NB4 (cell line): ENCODE measurements at places on chromosomes 6 and 20.

DNA sequence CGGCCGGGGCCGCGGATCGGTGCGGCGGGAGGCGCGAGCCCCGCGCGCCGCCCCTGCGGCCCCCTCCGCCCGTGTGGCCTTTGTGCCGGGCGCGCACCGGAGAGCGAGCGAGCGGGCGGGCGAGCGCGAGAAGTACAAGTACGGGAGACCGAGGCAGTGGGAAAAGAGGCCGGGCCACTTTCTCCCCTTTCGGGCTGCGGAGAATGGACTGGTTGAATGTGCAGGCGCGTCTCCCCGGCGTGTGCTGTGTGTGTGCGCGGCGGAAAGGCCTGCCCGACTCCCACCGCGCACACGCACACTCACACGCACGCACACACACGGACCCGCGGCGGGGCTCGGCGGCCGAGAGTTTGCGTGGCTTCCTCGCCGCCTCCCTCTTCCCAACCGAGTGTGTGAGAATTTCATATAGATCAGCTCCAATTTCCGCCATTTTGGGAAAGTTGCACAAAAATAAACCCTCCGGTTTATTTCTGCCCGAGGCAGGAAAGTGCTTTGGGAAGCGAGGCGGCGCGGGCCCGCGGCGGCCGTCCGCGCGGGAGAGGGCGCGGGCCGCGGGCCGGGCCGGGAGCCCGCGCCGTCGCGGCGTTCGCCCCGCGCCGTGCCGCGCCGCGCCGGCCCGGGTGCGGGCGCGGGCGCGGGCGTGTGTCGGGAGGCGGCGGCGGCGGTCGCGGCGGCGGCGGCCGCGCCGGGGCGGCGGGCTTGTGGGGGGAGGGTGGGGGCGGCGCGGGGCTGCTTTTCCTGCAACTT is 1.1 kb downstream of the L3MBTL3 start:
- DNase-seq: peak; percentile 62

DNA sequence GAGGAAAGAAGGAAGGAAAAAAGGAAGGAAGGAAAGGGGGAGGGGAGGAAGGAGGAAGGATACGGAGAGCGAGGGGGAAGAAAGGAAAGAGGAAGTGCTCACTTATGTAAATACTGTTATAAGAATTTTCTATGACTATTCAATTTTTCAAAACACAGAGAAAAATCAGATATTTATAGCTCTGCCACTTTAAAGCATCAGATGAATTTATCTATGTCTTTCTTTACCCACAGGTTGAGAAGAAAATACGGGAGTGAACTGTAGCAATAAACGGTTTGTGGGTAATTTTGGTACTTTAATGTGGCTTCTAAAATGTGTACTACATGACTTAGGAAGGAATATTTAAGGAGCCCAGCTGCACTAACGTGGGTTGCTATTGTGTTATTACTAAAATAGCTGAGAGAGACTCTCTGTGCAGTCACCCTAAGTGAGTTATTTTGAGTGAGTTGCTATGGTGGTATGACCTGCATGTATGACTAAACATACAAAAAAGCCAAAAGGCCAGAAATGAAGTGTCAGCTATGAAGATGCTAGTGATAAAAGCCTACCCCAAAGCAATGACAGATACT is 225.5 kb downstream of the SOD2 start:
- DNase-seq: no peak

- no peak for DNase-seq
Observed at GRCh38 chr6:142222022-142222421, 75.0 kb downstream of the VTA1 start.

DNA sequence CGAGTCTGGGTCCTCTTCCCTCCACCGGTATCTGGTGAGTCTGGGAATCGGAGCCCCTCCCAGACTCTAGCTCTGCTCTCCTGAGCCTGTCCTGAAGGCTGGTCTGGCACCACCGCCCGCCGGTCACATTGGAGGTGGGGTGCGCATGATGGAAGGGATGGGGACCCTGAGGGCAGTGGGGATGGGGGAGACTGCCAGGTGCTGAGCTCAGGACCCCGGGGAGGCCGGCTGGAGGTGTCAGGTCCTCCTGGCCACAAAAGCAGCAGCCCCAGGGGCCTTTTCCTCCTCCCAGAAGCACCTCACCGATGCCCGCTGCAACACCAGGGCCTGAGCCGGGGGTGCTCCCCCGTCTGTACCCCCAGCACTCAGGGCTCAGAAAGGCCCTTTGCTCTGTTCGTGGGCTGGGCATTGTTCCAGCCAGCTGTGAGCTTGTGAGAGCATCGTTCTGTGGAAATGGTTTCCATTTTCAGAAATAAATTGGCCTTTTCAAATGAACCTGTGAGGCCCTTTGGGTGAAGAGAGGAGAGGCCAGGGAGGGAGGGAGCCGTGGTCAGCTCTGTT is 2.5 kb upstream of the NPBWR2 start:
- no peak for DNase-seq

DNA sequence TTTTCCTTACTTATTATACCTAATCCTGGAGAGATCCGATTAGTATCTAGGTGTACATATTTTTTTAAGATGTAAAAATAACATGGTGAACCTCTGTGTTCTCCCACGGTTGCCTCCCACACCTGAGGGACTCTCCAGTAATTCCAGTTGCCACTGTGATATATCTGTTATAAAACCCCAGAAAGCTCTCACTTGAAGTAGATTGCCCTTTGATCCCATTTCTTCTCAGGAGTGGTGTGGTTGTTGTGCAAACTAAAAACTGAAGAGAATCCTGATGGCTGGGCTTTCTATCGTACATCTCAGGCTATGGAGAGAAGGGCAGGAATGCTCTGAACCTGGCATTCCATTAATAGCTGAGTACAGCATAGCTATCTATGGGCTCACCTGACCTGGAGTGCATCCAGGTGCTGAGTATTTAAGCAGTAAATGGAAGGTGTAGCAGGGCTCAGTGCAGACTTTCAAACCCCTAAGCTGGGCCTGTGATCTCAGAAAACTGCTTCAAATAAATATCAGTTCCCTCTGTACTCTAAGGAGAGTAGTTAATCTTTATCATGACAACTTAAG is 41.0 kb downstream of the VGLL2 start:
- no peak for DNase-seq

- DNase-seq: no peak
Observed at GRCh38 chr6:74551896-74552295, 654.0 kb downstream of the COL12A1 start.

- DNase-seq: peak; percentile 70
Observed at GRCh38 chr6:169163411-169163901, 90.2 kb downstream of the THBS2 start.

- peak; percentile 61 for DNase-seq
Observed at GRCh38 chr6:111534231-111534751, 51.3 kb upstream of the REV3L start.

DNA sequence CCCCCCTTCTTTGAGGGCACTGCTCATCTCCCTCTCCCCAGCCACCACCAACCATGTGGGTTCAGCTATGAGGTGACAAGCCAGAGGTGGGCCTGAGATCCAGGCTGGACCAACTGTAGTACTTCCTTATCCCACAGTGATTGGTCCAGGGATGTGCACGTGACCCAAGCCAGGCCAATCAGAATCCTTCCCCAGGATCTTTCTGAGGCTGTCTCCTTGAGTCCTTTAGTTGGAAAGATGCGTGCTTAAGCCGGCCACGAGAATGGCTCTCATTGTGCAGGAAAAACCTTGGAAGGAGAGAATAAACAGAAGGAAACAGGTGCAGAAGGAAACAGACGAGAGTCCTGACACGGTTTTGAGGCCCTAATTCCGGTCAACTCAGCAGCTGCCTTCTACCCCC is 39.2 kb downstream of the ZC3H12D start:
- DNase-seq: no peak

- peak; percentile 26 for DNase-seq
Observed at GRCh38 chr6:78308025-78308424, 559.3 kb upstream of the IRAK1BP1 start.

- no peak for DNase-seq
Observed at GRCh38 chr20:7361321-7361720, 578.9 kb downstream of the HAO1 start.

DNA sequence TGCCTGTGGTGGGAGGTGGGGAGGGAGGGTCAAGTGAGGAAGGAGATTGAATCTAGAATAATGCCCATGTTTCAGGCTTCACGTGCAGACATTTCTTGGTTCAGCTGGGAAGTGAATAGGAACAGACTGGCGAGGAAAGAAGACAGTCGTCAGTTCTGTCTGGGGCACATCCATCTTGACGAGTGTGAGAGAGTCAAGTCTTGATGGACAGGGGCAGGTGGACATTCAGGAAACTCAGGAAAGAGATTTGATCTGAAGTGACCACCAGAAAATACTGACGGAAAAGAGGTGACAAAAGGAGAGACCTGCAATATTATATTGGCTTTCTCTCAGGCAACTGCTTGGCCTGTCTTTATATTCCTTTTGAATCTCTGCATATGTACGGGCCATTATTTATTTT is 68.6 kb downstream of the ESR1 start:
- DNase-seq: no peak

DNA sequence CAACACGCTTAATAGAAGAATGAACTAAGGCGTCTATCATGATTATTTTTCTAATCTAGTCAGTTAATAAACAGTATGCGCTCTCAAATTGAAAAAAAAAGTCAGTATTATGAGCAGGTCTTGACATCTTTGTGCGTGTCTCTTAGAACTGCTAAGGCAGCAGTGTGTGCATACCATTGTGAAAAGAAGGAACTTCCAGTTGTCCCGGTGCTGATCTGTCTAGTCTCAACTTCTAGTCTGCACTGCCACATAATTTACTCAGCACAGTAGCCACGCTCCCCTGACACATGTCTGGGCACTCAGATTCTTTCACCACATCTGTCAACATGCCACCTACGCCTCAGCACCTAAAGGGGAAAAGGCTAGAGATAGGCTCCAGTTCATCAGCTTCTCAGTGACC is 61.1 kb upstream of the SPDEF start:
- DNase-seq: no peak

DNA sequence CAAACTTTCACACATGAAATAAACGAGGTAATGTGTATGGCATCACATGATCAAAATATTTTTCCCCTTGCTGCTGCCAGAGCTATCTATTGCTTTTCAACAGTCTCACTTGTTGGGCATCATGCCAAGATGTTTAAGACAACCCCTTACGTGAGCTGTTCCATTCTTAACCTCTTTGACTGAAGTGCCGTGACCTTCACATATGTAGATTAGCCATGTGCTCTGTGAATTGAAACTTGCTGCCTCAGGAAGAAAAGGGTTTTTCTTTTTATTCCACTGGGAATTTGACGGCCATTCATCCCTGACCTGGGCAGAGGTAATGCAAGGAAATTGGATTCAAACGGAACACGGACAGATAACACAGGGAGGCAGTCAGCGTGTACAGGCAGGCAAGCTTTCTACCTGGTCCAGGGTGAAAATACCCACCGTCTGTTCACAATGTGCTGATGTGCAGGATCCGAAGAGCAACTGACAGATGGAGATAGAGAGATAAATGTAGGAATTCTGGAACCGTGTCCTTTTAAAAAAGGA is 14.2 kb downstream of the ARID1B start:
- DNase-seq: peak; percentile 20

- DNase-seq: no peak
Observed at GRCh38 chr20:19129306-19129705, 83.1 kb upstream of the SLC24A3 start.

DNA sequence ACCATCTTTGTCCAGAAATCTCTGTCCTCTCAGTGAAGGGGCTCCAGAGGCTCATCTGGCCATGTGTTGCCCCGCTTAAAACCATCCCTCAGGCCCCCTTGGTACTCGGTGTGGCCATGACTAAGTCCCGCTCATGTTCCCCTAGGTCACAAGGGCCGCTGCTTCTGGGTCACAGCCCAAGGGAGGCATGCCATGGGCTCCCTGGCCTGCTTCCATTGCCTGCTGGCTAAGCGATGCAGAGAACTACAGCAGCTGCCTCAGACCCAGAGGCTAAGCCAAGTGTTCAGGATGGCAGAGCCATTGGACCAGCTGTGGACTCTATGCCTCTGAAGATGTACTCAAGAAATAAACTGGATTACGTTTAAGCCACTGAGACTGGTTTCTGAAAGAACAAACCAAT is 95.5 kb downstream of the ZFP64 start:
- no peak for DNase-seq

- no peak for DNase-seq
Observed at GRCh38 chr6:127120023-127120786, 1.7 kb downstream of the RSPO3 start.

- no peak for DNase-seq
Observed at GRCh38 chr6:151240036-151240685, 394 bp downstream of the AKAP12 start.

DNA sequence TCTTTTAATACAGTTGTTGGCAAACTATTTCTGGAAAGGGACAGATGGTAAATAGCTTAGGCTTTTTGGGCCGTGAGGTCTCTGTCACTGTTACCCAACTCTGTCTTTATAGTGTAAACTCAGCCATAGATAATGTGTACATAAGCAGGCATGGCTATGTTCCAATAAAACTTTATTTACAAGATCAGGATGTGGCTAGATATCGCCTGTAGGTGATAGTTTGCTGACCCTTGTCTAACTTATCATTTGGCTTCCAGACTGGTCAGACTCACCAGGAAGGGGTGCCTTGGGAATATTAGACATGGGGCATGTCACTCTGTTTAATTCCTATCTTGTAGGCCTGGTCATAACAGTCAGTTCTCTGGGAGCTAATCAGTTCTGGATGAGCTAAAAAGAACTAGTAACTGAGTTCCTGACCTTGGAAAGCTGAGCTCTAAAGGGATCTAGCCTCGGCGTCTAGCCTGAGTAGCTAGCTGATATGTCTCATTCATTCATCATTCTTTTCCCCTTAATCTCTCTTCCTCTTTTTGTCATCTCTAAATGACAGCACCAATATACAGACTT is 163.6 kb downstream of the SLC16A10 start:
- no peak for DNase-seq

- DNase-seq: no peak
Observed at GRCh38 chr6:148140772-148141557, 201.7 kb upstream of the SASH1 start.

DNA sequence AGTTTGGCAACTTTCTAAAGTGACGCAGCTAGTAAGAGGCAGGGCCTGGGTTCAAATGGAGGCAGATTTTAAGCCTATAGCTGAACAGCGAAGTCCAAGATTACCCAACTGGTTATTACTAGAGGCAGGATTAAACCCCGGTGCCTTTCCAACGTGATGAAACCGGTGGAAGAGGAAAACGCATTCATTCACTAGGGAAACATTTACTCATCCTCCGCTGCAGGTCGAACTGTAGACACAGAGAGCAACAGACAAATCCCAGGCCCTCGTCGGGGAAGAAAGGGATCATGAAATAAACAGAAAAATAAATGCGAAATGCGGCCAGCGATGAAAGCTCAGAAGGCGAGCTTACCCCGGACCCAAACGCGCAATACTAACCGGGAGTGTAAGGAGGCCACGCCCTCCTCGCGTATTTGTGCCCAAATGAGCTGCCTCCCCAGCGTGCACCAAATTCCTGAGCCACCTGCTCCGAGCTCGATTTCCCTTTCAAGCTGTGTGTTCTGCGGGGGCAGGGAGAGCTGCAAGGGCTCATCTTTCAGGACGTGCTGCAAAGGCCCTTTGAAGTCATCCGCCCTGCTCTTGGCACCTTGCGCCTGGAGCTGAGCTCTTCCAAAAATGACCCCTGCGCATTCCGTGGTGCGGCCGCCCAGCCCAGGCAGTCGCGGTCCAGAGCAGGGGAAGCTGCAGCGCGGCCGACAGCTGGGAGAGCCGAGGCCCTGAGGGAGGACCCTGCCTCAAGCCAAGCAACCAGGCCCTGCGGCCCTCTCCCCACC is 46.9 kb downstream of the PDYN start:
- DNase-seq: peak; percentile 76
